ENCODE measurements at places on chromosomes 6 and 20.

DNA sequence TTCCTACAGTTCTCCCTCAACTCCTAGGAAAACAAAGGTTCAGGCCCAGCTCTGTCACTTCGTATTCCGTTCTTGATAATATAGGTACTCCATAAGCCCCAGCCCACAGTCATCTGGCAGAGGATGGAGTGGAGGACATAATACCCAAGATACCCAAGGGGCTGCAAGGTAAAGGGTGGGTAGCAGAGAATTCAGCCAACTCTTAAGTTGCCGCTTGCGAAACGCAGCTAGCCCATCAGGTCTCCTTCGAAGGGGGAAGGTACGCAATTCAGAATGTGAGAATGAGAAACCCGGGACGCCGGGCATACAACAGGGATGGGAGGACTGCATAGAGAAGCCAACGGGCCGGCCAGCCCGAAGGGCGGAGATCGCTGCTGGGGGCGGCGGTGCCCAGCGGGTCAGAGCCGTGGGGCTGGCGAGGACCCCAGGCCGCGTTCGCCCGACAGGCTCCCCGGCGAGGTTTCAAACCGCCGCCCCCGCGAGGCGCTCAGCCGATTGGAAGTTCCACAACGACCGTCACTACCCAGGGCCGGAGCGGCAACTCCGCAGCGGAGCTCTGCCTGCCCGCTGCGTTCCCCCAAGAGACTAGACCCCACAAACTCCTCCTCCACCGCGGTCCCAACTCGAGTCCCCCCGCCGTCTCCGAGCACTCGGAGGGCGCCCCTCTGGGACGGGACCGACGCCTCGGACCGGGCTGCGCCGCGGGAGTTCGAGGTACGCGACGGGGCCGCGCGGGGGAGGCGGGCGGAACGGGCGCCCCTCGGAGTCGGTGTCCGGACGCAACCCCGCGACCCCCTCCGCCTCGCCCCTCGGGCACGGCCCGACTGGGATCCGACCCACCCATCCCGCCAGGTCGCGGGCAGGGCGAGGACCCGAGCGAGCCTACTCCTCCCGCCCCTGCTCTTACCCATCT is 911 bp downstream of the CDK19 start:
- DNase-seq = no peak

- no peak for DNase-seq
Measured at GRCh38 chr6:79385333-79385732, 150.9 kb upstream of the HMGN3 start.

DNA sequence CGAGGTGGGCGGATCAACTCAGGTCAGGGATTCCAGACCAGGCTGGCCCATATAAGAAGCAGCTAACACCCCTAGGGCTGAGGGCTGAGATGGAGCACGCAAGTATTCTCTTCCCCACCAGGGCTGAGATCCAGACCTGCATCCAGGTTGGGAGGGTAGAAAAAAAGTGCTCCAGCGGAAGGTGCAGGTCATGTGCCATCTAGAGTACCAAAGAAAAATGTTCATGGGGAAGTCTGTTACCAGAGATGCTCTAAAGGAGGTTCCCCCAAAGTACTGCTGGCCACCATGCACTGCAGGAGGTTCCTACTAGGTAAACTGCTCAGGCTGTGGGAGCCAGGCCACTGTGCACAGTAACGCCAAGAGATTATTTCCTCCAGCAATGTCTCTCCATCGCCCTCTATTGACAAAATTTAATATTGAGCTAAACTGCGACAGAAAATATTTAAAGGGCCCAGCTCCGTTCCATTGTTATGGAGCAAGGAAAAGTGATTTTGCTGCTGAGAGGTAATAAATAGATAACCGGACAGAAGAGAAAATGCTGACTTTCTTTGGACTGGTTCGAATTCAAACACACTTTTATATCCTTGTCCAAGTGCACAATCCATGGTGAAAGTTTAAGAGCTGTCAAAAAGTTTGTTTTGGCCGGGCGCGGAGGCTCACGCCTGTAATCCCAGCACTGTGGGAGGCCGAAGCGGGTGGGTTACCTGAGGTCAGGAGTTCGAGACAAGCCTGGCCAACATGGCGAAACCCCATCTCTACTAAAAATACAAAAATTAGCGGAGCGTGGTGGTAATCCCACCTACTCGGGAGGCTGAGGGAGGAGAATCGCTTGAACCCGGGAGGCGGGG is 159.9 kb downstream of the OR2B2 start:
- peak; percentile 90 for DNase-seq

- DNase-seq = no peak
Measured at GRCh38 chr20:37346236-37346534, 245 bp downstream of the SRC start.

- DNase-seq = no peak
Measured at GRCh38 chr6:131565056-131565455, 8.0 kb upstream of the ARG1 start.

DNA sequence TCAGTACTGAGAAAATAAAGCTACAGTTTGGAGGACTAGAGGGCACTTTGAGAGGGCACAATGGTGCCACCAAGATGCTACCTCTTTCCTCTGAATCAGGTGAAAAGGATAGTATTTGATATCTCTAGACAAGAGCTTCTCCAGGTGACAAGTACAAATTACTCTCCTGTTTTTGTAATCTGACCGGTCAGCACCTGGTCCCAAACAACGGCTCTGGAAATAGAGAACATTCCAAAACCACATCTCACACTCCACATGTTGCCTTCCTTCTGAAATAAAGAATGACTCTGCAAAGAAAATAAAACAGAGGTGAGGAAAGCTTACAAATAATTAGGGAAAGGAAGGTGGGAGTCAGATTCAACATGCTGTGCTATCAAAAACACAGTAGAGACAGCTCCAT is 51.3 kb upstream of the CITED2 start:
- no peak for DNase-seq

DNA sequence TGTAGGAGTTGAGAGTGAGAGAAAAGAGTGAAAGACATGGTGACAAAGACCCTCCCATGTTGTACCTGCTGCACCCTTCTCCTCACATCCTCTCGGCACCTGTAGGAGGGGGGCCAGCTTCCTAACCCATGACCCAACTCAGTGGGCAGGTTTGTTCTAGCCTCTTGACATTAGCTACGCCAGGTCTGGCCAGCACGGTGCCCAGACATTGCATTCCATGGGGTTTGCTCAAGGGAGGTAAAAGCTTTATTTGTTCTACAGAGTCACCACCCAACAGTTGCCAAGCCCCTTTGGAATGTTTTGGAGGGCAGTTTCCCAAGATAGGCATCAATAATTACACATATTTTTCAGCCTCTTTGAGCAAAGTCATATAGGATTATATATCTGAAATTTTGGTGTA is 22.7 kb upstream of the TGM6 start:
- no peak for DNase-seq

- no peak for DNase-seq
Measured at GRCh38 chr20:62142252-62143080, 728 bp downstream of the PSMA7 start.

GRCh38 chr6:42401613-42401951 is 50.1 kb downstream of the TRERF1 start:
- DNase-seq = no peak

- DNase-seq = no peak
Measured at GRCh38 chr6:45256697-45257695, 71.1 kb upstream of the RUNX2 start.

GRCh38 chr6:12956991-12957320 is 240.4 kb downstream of the PHACTR1 start:
- DNase-seq = no peak

DNA sequence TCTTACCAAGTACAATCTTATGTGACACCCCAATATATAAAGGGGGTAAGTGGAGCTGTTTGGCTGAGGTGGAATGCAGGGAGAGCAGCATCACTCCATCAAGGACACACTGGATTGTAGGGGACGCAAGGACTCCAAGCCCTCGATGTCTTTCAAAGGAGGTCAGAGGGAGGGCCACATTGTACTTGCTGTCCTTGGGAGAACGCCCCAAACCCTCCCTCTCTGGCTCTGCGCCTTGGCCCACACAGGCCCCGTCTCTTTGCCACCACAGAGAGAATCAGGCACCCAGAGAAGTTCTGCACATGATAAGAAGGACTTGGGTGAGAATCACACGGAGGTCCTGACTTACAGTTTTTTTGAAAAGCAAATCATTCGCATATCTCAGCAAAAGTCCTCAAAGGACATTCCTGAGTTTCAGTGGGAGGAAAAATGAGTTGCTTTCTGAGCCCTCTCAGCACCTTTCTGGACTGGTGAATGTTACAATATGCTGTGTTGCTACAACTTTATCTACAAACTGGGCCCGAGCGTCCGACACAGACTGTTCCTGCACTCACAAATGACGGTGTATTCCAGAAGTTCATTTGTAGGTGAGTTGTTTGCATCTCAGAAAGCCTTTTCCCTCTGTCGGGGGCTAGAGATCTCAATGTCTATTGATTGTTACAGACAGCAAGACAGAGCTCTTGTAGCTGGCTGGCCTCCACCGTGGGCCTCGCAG is 92.5 kb upstream of the AKAP12 start:
- no peak for DNase-seq

Data from SW 1271 (cell line).